Placental pericyte (primary cell): ENCODE measurements at places on chromosomes 4 and X. TPM values are rescaled to one million over a fixed set of nuclear protein-coding genes. Genes with fewer than 3 reads are reported as not detected.

TMEM31 gene
- not detected in 2 replicates for total RNA-seq

MAGEA8 gene
- total RNA-seq: not detected in 2 replicates

MEPE gene
- total RNA-seq: not detected in 2 replicates

ASB12 gene
- total RNA-seq: not detected in 2 replicates

DMD gene
- 26.9 and 30.6 TPM in 2 replicates for total RNA-seq

HS3ST1 gene
- total RNA-seq: 1.1 TPM in 2 replicates

DNAAF6 gene
- not detected in 2 replicates for total RNA-seq

ADH1C gene
- total RNA-seq: not detected in 2 replicates

PPP1R2C gene
- not detected in 2 replicates for total RNA-seq

CLDN22 gene
- not detected in 2 replicates for total RNA-seq

PPBP gene
- not detected in 2 replicates for total RNA-seq

XAGE2 gene
- total RNA-seq: not detected in 2 replicates

GUCY1A1 gene
- total RNA-seq: 0.14 and 0.44 TPM in 2 replicates

SYNPO2 gene
- total RNA-seq: 13.1 and 17.0 TPM in 2 replicates

TMEM271 gene
- not detected in 2 replicates for total RNA-seq

SATL1 gene
- total RNA-seq: not detected in 2 replicates

FHDC1 gene
- under 0.01 and 0.29 TPM in 2 replicates for total RNA-seq

MAPK10 gene
- total RNA-seq: 1.8 and 3.9 TPM in 2 replicates
